Activated CD4-positive, alpha-beta T cell treated with anti-CD3 and anti-CD28 coated beads for 1 hour (primary cell): ENCODE measurements at places on chromosomes 7 and 10.

- DNase-seq, result no peak
Observed at GRCh38 chr10:118570591-118570990, 24.9 kb downstream of the PRLHR start.

DNA sequence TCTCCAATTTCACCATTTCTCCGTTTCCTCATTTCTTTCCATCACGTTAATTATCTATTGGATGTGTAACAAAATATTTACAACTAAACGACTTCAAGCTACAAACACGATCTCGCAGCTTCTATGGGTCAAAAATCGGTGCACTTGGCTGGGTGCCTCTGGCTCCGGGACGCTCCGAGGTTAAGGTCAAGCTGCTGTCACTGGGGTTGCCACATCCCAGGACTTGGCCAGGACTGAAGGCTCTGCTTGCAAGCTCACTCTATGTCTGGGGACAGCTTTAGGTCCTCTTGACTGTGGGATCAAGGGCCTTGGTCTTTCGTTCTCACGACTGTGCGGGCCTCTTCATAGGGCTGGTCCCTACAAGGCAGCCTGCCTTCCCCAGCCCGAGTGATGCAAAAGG, 159.7 kb downstream of the CCDC3 start:
- no peak for DNase-seq

- no peak for DNase-seq
Observed at GRCh38 chr7:3267966-3268690, 32.9 kb upstream of the SDK1 start.

GRCh38 chr10:43801140-43801539, 152.5 kb upstream of the ZNF32 start:
- DNase-seq, result no peak

- DNase-seq, result no peak
Observed at GRCh38 chr7:46360811-46361210, 439.7 kb upstream of the IGFBP3 start.

DNA sequence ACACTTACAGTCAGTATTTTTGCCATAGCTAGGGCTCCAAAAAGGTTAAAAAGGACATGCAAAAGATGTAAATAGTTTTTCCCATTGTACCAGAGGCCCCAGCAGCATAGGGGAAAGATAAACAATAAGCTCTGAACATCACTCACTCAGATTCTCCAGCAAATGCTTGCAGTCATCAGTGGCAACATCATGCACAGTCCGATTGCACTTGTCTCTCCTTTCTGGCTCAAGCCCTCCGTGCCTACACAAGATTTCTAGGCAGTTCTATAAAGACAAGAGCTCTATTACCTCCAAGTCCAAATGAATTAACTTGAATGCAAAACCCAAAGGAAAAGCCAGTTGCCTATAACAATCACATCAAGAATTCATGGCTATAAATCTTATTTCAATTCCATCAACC, 106.3 kb downstream of the CTTNBP2 start:
- DNase-seq, result no peak

- no peak for DNase-seq
Observed at GRCh38 chr7:131652934-131653333, 96.5 kb upstream of the PODXL start.

DNA sequence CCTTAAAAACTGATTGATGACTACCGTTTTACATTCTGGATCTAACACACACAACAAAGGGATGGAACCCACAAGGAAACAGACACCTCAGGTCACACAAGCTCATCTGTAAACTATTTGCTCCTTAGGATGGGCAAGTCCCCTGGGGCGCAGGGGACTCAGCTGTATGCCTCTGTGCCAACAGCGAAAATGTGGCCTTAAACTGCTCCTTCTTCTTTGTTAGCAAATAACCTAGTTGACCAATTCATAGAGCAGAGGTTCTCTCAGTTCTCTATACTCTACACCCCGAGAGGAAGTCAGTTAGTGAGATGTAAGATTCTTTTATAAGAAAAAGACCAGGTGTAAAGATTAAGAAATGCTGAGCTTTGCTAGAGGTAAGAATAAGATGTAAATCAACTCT, 181.9 kb upstream of the PRSS58 start:
- DNase-seq, result no peak

- DNase-seq, result peak; percentile 60
Observed at GRCh38 chr10:67884842-67885670, 600 bp downstream of the SIRT1 start.

- no peak for DNase-seq
Observed at GRCh38 chr10:33494694-33495265, 160.3 kb upstream of the NRP1 start.

- no peak for DNase-seq
Observed at GRCh38 chr7:132536654-132537395, 39.4 kb downstream of the PLXNA4 start.

GRCh38 chr10:131126321-131127137, 185.0 kb downstream of the TCERG1L start:
- no peak for DNase-seq
